PC-3 (cell line): ENCODE measurements at places on chromosomes 3 and 15.

GRCh38 chr3:71219744-71220638 lies 363.5 kb downstream of the FOXP1 start:
- no peak for DNase-seq

DNA sequence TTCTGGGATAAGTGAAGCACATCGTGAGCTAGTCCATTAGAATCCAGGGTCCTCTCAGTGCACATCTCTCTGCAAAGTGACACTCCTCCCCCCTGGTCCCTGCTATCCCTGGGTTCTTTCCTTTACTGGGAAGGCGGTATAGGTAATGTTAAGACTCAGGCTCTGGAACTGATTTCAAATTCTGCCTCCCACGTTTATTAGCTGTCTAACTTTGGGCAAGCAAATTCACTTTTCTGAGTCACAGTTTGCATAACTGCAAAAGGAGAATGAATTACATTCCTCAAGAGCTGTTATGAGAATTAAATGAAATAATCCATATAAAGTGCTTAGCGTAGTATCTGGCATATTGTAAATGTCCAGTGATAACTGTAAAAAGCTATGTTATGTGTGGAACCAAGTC lies 168.1 kb upstream of the LRRN1 start:
- no peak for DNase-seq

DNA sequence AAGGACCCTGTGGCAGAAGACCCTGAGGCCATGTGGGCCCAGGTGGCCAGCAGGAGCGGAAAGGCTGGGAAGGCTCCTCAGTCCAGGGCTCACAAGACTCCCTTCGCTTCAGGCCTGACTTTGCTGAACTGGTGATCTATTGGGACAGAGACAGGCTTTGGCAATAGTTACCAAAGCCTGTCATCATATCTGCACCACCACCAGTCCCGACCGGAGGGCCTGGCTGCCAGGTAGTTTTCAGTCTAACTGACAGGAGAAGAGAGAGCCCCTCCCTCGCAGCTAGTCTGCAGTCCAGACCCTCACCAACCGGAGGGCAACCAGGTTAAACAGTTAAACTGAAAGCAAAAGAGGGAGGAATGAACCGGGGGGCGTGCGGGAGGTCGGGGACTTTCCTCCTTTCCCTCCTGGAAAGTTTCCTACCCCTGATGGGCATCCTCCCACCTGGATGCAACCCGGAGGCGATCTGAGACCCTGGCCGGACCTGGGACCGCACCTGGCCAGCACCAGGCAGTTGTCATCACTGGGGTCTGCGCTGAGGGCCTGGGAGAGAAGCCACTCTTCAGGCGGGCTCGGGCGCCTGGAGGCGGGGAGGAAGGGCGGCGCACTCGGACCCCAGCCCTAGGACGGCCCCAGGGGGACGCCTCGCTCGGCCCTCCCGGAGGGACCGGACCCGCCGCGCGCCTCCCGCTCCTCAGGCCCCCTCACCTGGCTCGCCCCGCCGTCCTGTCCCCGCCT lies 435 bp downstream of the RAB27A start:
- peak; percentile 40 for DNase-seq

DNA sequence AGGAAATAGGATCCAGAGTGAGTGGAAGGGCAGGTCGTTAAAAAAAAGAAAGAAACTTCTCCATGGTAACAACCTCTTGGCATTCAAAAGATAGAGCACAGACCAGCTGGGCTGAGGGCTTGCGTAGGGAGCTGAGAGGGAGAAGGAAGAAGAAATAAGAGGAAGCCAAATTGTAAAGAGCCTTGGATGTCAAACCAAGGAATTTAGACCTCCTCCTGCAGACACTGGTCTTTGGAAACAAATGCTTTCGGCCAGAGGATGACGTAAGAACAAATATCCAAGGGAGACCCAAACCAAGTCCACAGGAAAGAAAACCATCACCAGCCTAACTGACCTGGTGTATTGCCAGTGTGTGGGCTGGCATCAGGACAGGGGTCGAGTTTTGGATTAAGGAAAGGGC lies 155.2 kb downstream of the UACA start:
- DNase-seq: no peak

DNA sequence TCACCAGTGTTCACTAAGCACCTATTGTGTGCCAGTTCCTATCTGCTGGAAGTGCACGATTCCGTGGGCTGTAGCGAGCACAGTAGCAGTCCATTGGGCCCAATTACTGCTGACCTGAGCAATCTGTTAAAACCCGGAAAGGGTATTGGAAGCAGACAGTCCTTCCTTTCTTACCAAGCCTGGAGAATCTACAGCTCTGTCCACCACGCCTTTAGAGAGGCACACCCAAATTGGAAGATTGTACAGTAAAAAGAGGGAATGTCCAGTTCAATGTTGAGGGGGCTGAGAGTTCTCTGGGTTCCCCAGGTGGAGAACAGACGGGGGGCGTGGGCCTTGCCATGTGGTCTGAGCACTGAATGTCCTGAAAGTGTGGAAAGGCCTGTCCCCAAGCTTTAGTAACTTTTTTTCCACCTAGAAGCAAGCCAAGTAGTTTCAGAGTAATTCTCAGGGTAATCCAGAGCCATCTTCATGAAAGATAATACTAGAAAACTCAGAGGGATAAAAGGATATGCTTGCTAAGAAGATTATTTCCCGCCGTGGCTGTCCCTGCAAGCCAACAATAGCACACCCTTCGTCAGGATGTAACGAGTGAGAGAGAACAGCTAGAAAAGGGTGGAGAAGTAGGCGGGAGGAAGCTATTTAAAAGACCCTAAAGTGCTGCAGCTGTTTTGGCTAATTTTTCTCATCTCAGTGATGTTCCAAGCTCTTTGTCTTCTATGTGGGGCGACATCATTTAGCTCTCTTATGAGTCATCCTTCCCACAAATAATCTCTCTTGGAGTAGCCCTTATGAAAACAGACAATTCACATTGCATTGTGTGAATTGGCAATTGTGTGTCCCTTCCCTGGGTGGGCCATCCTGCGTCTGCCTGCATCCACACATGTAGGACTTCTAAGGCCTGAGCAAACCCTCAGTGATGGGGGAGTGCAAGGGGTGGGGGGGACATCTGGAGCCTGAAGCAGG lies 181.0 kb downstream of the ATG7 start:
- DNase-seq: peak; percentile 58

DNA sequence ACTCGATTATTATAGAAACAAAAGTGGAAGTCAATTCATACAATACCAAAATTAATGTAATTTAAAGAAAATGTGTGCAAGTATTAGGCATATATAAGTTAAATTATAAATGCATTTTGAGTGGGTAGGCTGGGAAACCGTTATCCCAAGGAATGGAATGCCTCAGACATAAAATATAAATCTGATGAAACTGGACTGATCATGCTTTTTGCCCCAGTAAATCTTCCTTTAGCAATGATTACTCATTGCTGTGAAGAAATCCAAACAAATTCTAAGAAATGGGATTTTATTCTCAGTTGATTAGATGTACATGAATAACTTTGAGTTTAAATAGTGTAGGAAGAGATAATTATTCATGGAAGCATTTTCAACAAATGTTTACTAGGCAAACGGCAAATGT lies 185.5 kb upstream of the KCNMB2 start:
- no peak for DNase-seq

DNA sequence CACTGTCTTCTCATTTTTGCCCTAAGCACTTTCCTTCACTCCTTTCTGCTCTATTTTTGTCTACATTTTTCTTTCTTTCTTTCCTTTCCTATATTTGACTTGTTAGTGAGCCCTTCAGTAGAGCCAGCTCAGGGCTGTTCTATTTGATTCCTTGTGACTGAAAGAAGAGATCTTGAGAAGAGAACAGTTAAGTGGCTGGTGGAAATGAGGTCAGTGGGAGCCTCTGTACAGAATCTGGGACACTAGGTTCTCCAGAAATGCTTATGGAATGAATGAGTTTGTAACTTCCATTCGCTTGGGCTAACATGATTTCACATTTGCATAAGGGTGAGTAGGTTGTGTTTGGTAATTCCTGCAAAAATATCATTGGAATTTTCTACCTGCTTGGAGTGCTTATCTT lies 45.6 kb downstream of the CACNA2D3 start:
- DNase-seq: no peak

GRCh38 chr3:48405343-48405881 lies 24.5 kb downstream of the PLXNB1 start:
- no peak for DNase-seq

- no peak for DNase-seq
Measured at GRCh38 chr15:78767331-78767951, 43.8 kb downstream of the ADAMTS7 start.

GRCh38 chr3:138796761-138797160 lies 38.0 kb downstream of the PIK3CB start:
- DNase-seq: no peak

DNA sequence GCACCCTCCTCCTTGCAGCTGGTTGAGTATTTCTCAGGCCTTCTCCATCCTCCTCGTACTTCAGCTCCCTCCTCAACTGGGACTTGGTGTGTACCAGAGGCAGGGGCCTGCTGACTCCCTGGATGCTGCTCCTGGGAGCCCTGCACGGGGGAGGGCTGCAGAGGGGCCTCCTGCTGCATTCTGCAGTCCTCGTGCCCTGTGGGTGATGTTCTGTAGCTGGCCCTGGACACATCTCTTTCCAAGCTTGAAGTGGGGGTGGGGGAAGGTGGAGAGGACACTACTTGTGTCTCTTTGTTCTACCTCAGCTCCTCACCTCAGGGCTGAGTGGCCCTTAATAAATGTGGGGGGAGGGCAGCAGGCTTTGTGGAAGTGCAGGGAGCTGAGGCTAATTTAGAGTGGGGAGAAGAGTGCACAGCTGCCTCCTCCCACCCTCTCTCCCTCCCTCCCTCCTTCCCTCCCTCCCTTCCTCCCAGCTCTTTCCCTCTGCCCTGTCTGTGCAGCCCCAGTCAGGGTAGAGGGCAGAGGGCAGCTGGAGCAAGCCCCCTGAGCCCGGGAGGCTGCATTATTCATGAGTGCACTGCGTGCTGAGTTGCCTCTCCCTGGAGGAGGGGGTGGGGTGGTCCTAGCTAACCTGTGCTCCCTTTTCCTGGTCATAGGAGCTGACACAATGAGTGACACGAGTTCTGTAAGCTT lies 3.7 kb upstream of the GRM2 start:
- no peak for DNase-seq

DNA sequence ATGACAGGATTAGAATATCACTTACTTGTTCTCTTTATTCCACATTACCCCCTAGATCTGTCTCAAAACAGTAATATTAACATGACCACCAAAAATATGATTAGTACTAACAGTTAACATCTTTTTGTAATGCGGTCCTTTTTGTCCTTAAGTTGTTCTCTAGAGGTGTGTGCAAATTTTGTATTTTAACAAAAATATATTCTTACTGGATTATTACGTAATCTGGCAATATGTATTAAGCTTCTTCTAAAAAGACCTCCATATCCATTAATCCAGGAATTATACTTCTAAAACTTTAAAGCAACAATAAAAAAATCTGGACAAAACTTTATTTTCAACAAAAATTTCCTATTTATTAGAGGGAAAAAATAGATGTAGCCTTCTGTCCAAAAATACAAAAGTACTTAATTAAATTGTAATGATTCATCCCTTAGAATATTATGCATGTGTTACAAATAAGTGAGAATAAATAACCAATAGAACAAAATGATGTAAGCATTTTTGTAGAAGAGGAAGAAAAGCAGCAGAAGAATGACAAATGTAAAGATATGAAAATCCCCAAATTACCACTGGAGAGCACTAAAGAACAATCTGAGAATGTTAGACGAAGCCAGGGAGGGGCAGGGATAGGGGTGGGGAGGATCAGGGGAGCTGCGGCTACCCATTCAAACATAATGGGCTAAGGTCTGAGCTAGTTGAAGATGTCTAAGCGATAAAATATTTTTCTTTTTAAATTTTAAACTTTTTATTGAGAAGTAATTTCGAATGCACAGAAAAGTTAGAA lies 945.6 kb downstream of the MCTP2 start:
- peak; percentile 36 for DNase-seq

- DNase-seq: no peak
Measured at GRCh38 chr15:38145651-38146111, 107.0 kb upstream of the SPRED1 start.

GRCh38 chr3:134326126-134326525 lies 48.1 kb downstream of the AMOTL2 start:
- no peak for DNase-seq

- DNase-seq: no peak
Measured at GRCh38 chr3:169623971-169624370, 39.5 kb downstream of the MECOM start.

- no peak for DNase-seq
Measured at GRCh38 chr15:73753250-73754130, at the start of gene INSYN1. Gene INSYN1 (minus strand): TSS chr15:73753351. CDS start chr15:73751130, 2,221 bp downstream.

DNA sequence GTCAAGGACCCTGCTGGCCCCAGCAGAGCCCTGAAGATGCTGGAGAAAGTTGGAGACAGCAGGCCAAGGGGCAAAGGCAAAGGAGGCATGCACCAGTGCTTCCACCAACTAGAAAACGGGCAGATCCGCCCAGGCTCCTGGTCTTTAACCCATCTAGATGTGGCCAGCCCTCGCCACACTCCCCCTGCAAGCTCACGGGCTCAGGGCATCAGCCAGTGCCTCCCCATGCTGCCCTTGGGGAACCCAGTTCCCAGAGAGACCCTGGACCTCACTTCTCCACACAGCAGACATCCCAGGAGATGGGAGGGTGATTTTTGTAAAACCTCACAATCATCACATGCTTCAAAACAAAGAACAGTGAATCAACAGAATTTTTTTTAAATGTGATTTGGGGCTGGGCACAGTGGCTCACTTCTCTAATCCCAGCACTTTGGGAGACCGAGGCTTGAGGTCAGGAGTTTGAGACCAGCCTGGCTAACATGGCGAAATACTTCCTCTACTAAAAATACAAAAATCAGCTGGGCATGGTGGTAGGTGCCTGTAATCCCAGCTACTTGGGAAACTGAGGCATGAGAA lies 24.5 kb downstream of the CYFIP1 start:
- no peak for DNase-seq

- DNase-seq: peak; percentile 30
Measured at GRCh38 chr3:39196671-39197356, 4.4 kb upstream of the XIRP1 start.

DNA sequence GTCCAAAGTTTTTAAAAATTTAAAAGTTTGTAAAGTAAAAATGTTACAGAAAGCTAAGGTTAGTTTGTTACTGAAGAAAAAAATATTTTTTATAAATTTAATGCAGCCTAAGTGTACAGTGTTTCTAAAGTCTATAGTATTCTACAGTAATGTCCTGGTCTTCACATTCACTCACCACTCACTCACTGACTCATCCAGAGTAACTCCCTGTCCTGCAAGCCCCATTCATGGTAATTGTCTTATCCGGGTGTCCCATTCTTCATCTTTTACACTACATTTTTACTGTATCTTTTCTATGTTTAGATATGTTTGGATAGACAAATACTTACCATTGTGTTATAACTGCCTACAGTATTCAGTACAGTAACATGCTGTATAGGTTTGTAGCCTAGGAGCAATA lies 36.7 kb upstream of the ATP10A start:
- DNase-seq: no peak

GRCh38 chr3:104717828-104718196 lies 648.9 kb upstream of the ALCAM start:
- no peak for DNase-seq

GRCh38 chr3:26579116-26579515 lies 43.5 kb upstream of the LRRC3B start:
- no peak for DNase-seq

DNA sequence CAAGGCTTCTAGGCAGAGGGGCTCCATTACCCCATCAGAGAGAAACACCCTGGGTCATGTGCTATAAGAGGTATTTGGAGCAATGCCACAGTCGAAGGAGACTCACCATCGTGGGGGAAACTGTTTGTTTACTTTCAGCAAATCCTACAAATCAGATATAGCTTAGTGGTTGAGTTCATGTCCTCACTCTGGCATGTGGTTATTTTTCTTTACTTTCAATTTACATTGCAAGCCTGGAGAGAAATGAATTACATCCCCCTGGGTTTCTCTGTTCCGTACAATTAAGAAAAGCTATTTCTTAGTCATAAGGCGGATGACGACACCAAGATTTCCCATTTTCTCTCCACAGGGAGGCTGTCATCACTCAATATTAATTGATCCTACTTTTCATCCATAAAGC lies 36.9 kb downstream of the RFTN1 start:
- peak; percentile 41 for DNase-seq
